ENCODE measurements at places on chromosomes 3 and 15. TPM values are rescaled to one million over a fixed set of nuclear protein-coding genes. Genes with fewer than 3 reads are reported as not detected.

DNA sequence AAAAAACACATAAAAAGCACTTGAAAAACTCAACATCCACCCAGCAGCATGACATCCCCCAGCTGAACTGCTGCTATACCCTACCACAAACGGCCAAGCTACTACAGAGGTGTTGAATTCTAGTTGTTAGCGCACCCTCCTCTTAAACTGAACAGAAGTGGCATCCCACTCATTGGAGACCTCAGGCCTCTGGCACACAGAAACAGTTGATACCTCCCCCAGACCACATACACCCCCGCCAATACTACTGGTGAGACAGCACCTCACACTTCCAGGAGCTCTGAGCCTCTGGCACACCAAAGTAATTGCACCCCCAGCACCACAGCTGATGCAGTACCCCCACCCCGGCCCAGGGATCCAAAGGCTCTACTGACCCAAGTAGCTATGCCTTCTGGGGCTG, 190.2 kb downstream of the SCAPER start:
- no peak for DNase-seq

GRCh38 chr3:56691165-56692000, 8.3 kb upstream of the TASOR start:
- DNase-seq, result no peak

DNA sequence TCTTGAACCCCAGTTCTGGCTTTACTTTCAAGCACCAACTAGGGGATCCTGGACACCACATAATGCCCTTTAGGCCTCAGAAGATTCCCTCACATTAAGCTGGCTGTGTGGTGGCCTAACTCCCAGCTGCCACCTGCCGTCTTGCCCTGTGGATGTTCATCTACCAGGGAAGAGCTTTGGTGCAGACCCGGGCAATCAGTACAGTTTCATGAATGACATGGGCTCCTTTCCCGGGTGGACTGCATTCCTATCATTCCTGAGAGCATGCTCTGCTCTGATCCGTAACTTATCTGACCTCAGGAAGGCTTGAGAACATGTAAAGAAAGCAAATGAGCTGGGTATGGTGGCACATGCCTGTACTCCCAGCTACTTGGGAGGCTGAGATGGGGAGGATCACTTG, 50.0 kb upstream of the GSK3B start:
- DNase-seq, result peak; percentile 85

- no peak for DNase-seq
Observed at GRCh38 chr3:16790432-16791400, 94.0 kb upstream of the PLCL2 start.

DNA sequence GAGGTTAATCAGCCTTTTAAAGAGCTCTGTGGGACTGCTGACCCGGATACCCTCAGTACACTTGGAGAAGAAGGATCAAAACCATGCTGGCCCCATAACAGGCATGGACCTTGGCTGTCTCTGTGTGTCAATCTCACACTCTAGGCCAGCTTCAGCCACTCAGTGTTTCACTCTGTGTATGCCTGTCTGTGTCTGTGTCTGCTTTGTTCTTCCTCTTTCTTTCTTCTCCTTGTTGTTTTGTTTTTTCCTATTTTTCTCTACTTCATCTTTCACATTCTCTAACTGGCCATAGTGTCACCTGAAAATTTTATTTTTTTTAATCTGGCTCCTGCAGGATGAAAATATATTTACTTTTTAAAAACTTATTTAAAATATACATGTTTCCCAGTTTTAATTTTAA, 51.1 kb downstream of the SERP1 start:
- DNase-seq, result no peak

DNA sequence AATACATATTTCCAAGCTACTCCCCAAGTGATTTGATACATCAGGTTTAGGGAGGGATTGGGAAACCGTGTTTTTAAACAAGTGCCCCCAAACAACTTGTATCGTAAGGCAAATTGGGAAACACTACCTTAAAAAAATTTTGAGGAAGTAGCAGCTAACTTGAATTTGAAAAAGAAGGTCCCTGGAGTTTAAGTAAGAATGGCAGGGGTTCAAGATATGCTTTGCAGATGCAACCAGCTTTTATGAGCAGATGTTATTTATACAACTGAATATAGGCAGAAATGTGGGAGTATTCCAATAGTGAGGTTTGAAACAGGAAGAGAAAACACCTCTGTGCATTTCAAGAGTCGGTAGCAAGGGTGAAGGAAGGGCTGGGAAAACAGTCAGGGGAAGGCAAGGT, 139.6 kb downstream of the IL20RB start:
- DNase-seq, result no peak

GRCh38 chr3:108062051-108062450, 28.8 kb downstream of the CD47 start:
- no peak for DNase-seq

GRCh38 chr3:194058189-194058571, 77.8 kb upstream of the HES1 start:
- DNase-seq, result no peak

DNA sequence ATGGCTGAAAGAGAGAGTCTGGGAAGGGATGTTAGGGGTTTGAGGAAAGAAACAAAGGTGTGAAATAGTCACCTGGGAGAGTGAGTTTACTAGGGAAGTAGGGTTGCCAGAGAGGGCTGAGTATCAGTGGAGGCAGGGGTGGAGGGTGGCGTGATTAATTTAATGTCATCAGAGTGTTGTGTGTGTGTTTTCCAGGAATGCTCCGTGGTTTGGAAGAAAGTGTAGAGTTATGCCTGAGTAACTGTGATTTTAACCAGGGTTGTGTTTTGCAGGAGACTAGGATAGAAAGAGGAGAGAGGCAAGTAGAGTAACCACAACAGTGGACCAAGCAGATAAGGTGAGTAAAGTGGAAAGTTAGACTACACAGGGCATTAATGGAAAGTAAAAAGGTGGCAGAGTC, 27.2 kb downstream of the PLD1 start:
- no peak for DNase-seq

- DNase-seq, result peak; percentile 7
Observed at GRCh38 chr15:53448232-53449015, 311.0 kb downstream of the WDR72 start.

GRCh38 chr15:37550360-37551024, 383.9 kb upstream of the TMCO5A start:
- no peak for DNase-seq

- peak; percentile 76 for DNase-seq
Observed at GRCh38 chr3:27637346-27637995, 84.7 kb downstream of the EOMES start.

DNA sequence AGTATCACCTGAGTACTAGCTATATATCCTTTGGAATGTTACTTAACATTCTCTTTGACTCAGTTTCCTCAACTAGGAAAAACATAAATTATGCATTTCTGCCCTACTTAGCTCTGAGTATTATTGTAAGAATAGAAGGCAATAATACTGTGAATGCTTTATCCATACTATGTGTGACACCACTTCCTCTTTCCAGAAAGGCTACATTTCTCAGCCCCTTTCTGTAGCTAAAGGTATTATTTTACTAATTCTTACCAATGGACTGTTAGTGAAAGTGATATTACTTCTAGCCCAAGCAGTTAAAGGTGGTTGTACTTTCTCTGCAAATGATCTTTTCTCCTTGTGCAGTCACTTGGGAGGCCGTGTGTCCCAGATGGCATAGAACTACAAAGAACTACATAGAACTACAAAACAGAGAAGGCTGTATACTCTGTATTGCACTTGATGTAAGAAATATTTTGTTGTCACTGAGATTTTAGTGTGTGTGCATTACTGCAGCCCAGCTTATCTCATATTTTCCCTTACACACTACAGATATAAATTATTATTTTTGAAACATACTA, 35.1 kb downstream of the MYH15 start:
- DNase-seq, result no peak

DNA sequence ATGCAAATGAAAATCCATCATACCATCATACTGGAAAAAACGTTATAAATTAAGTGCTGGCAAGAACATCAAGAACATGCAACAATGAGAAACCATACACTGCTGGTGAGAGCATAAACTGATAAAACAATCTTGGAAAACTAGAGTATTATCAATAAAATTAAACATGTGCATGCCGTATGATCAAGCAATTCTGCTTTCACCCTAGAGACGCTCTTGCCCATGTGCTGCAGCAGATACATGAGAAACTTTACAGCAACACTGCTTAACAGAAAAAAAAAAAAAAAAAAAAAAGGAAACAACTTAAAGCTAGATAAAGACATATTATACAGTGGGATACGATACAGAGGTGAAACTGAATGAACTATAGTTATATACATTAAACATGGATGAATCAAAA, 21.8 kb downstream of the SPG11 start:
- DNase-seq, result no peak

DNA sequence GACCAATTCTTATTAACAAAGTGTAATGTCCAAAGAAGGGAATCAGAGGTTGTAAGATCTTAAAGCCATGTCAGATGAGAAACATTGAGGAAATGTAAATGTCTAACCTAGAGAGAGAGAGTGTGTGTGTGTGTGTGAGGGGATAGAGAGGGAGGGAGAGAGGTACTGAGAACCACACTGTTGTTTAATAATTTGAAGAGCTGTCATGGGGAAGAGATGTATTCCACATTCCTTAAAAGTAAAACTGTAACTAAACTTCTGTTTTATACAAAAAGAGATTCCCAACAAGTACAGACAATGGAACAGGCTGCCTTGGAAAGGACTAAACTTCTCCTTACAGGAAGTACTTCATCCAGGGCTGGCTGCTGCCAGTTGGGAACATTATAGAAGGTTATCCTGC, 68.9 kb upstream of the BOC start:
- peak; percentile 46 for DNase-seq

DNA sequence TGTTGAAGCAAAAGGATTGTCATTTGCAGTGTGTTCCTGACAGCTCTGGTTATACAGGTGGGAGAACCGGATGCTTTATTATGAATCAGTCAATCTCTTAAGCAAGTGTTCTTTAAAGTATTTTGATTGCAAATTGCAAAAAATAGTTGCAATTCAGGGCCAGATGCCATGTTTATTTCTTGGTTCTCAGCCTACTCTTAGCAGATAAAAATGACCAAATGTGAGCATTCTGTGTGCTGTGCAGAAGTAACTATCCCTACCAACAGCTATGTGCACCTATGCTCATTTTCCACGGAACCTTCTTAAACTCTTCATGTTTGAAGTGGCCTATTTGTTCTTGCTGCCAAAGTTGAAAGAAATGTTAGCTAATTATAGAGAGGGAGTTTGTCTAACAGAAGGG, 262.3 kb upstream of the RASGRP1 start:
- no peak for DNase-seq

- DNase-seq, result peak; percentile 44
Observed at GRCh38 chr3:190424478-190425439, 24.9 kb downstream of the TMEM207 start.

DNA sequence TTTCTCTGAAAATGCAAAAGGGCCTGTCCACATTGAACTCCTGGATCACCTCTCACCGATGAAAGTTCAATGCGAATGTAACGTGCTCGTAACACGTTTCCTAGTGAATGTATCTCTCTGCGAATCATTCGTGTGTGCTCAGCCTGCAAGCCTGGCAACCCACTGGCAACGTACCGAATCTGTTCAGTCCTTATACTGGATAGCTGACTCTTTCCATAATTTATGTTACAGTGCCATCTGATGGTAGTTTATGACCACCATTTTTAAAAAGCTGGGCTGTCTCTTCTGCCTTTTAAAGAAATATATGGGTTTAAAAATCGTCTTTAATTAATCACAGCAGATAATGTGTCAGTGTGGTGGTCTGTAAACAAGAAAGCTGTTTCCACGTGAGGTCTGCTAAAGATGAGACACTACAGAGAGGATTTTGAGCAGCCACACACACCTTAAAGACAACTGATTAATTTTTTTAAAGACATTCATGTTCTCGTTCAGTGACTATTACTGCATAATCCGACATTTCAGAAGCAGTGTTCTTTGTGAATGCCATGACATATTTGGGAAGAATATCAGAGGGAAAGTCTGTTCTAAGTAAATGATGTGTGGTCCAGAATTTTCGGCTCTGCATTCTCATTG, 69.4 kb upstream of the FOXP1 start:
- no peak for DNase-seq

DNA sequence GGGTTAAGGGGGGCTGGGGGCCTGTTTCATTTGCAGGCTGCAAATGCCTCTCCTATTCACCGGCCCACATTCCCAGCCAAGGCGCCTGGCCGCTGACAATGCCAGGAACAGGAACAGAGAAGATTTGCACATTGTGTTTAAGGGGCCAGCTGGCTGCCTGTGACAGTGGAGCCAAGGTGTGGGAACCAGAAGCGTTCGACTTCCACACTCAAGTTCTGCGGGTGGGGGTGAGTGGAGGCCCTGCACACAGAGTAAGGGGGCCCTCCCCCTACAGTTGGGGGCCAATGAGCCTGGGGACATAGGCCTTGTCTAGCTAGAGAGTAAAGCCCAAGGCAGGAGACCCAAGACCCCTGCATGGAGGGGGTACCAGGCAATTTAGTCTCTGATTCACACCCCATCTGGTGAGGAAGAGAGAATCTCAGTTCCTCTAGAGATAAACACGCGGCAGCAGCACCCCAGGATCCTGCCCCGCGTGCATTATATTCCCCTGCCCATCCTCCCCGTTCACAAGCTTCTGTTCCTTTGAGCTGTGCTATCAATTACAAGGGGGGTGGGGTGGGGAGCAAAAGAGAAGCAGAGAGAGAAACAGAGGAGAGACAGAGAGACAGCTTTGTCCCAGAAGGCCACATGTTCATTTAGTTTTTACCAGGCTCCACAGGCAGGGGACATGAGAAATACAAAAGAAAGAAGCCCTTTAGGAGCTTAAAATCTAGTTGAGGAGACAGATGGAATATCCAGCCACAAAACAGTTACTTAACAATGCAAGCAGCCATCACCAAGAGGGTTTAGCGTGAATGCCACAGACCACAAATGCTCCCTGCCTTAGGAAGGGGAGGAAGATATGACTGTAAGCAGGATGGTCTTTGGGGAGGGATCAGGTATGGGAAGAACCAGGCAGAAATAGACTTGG, 9.2 kb downstream of the IGDCC3 start:
- DNase-seq, result no peak

The ANKRD34C gene
- total RNA-seq, result not detected

The CFAP20DC gene
- total RNA-seq, result 4.9 TPM

The CCR9 gene
- total RNA-seq, result 0.17 TPM

The CEP19 gene
- 1.7 TPM for total RNA-seq

The CCRL2 gene
- total RNA-seq, result not detected

The RTP3 gene
- total RNA-seq, result not detected
